Stomach (tissue), 19 donors: ENCODE measurements at places on chromosomes 11 and 22. TPM values are rescaled to one million over a fixed set of nuclear protein-coding genes. Genes with fewer than 3 reads are reported as not detected.

DNA sequence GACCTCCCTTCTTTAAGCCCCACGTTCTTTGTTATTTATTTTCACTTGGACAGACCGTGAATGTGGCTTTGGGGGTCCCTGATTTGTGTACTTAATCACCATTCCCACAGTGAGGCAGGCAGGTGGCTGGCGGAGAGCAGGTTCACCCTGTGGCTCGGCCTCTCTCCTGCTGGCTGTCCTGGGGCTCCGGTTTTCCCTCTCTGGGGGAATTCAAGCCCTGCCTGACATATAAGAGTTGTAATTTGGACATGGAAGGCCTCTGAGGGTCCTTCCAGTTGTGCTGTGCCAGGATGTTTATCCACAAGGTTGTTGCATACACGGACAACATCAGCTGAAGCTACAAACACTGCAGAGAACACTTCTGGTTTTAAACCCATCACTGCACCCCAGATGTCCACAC lies 824.5 kb downstream of the TBC1D22A start:
- H3K4me3 ChIP-seq = no peak overlapping the region
- no peaks in the 10 kb centered on the region for H3K36me3 ChIP-seq
- DNase-seq = no peak

DNA sequence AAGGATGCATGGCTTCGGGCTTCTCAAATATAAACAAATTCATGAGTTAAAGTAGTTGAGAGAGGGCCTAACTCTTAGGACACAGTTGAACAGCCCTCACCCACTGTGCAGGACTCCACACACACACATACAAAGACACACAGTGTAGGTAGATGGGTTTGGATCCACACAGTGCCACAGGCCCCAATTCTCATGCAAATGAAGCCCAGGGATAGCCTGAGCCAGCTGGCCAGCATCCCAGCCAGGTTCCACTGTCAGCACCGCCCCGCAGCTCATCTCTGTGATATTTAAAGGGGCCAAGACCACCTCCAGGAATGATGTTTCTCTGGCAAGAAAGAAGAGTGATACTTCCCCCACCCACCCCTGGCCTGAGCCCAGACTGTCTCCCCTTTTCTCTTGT lies 11.7 kb downstream of the SLC35C1 start:
- no peaks in the 10 kb centered on the region for H3K27me3 ChIP-seq
- peaks cover 3% of the 10 kb centered on the region for H3K36me3 ChIP-seq
- DNase-seq = no peak
- H3K27ac ChIP-seq = no peak overlapping the region

DNA sequence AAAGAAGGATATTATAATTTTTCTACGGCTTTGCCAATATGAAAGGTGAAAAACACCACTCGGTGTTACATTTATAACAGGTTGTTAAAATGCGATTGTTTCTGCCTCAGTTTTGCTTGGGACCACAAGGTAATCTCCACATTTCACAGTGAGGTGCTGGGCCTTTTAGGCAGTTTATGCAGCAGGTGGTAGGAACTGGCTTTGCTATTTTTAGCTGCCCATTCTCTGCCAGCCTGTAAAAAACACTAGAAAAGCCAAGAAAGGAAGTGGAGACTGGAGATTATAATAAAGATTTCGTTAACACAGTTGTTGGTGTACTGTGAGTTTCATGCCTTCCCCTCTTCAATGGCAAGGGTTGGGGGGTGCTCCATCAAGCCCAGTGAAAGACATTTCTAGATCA lies 8.0 kb upstream of the MRPL16 start:
- no peak overlapping the region for H3K4me3 ChIP-seq
- H3K27me3 ChIP-seq = peaks cover under 1% of the 10 kb centered on the region
- no peaks in the 10 kb centered on the region for H3K4me1 ChIP-seq
- no peaks in the 10 kb centered on the region for H3K36me3 ChIP-seq

- peak overlapping the region; percentile 96 for H3K27ac ChIP-seq
- peaks cover 58% of the 10 kb centered on the region for H3K36me3 ChIP-seq
- no peak overlapping the region for H3K4me3 ChIP-seq
- no peaks in the 10 kb centered on the region for H3K27me3 ChIP-seq
- H3K4me1 ChIP-seq = peaks cover 51% of the 10 kb centered on the region
Measured at GRCh38 chr11:114191893-114192292, 104.3 kb upstream of the NNMT start.

DNA sequence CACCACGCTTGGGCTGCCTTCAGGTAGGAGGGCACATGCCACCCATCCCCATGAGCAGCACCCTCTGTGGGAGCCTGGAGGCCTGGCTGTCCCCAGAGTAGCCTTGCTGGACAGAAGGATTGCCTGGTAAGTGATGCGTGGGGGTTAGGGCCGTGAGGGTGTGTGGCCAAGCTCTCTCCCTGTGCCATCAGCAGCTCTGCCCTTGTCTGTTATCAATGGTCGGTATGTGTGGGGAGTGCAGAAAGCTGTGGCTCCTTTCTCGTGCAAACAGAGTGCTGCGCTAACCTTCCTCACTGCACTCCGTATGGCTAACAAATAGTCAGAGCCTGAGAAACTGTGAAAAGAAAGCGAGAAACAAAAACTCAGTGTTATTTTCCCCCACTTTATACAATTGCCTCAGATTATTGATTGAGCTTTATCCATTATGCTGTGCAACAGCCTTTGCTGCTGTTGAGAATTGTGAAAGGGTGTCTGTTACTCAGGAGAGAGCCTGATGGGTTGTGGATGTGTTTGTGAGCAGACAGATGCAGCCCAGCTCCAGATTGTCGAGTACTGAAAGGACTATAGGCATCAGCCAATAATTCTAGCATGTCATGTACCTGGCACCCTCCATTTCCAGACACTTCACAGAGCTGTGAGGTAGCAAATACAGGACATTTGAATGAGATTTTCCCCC lies 432.2 kb downstream of the NTM start:
- H3K36me3 ChIP-seq = no peaks in the 10 kb centered on the region
- no peaks in the 10 kb centered on the region for H3K4me1 ChIP-seq
- no peak overlapping the region for H3K4me3 ChIP-seq

RFPL1 gene
- total RNA-seq = not detected

DNA sequence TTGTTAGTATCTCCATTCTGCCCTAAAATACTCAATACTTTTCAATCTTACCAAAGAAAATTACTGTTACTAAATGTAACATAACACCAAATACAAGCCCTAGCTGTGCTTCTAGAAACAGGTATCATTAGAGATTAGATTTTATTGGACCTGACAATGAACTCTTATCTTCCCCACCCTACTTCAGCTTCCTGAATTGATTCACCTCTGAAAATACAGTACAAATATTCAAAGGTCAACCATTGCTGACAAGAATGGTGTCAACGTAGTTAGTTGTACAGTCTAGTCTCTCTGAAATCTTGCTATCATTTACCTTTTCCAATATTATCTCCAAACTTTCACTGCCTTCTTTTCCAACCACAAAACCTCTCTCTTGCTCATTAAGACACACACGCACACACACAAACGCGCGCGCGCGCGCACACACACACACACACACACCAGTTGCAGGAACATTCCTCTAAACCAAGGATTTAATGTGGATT lies 22.4 kb downstream of the LRRC4C start:
- no peaks in the 10 kb centered on the region for H3K4me1 ChIP-seq
- DNase-seq = no peak
- no peaks in the 10 kb centered on the region for H3K27me3 ChIP-seq
- H3K27ac ChIP-seq = no peak overlapping the region

GRCh38 chr22:46894081-46894671 lies 131.7 kb downstream of the TBC1D22A start:
- peaks cover 60% of the 10 kb centered on the region for H3K36me3 ChIP-seq
- no peaks in the 10 kb centered on the region for H3K27me3 ChIP-seq
- H3K4me1 ChIP-seq = peaks cover 6% of the 10 kb centered on the region

DNA sequence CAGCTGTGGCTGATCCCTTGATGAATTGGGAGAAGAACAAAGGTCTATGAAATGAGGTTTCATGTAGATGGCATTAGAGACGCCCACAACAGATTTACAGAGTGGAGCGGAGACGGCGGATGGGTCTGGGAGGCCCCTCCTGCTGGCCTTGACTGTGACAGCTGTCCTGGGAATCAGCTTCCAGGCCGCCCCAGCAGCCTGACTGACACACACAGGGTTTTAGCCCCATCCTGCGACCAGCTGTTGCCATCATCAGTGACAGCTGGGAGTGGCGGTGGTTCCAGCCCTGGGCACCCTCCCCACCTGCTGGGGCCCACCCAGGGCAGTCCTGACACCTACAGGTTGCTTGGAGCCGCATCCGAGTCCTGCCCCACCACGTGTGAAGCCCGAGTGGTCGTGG lies 64.0 kb upstream of the PPP6R3 start:
- DNase-seq = no peak
- H3K4me3 ChIP-seq = no peak overlapping the region
- no peak overlapping the region for H3K27ac ChIP-seq
- peaks cover 55% of the 10 kb centered on the region for H3K36me3 ChIP-seq
- no peaks in the 10 kb centered on the region for H3K27me3 ChIP-seq
- H3K4me1 ChIP-seq = peaks cover 22% of the 10 kb centered on the region

DNA sequence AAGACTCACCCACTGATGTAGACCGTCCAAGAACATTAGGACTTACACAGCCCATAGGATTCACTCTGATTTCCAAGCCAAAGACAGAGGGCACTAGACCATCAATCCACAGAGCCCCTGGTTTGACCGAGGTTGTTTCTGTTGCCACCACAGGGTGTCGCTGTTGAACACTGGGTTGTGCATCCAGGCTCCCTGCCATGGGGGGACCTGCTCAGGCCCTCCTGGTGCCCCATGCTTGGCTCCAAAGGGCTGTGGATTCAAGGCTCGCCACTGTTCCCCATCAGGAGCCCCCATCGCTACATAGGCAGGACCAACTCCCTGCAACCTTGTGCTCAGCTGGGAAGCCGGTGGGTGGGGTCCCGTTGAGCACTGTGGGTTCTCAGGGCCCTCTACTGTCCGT lies 128.0 kb upstream of the ANO1 start:
- no peaks in the 10 kb centered on the region for H3K36me3 ChIP-seq
- no peak overlapping the region for H3K4me3 ChIP-seq
- no peaks in the 10 kb centered on the region for H3K27me3 ChIP-seq

- no peaks in the 10 kb centered on the region for H3K4me1 ChIP-seq
- no peaks in the 10 kb centered on the region for H3K27me3 ChIP-seq
- DNase-seq = no peak
- H3K27ac ChIP-seq = no peak overlapping the region
Measured at GRCh38 chr11:66532784-66533183, 13.1 kb downstream of the ZDHHC24 start.
